A172 (cell line): ENCODE measurements at places on chromosomes 3 and 15.

- DNase-seq, result no peak
Observed at GRCh38 chr3:40766396-40766795, 241.6 kb downstream of the ZNF621 start.

GRCh38 chr3:189739378-189739777 is 108.2 kb downstream of the TP63 start:
- no peak for DNase-seq

- no peak for DNase-seq
Observed at GRCh38 chr15:60529332-60529731, 50.4 kb upstream of the ICE2 start.

DNA sequence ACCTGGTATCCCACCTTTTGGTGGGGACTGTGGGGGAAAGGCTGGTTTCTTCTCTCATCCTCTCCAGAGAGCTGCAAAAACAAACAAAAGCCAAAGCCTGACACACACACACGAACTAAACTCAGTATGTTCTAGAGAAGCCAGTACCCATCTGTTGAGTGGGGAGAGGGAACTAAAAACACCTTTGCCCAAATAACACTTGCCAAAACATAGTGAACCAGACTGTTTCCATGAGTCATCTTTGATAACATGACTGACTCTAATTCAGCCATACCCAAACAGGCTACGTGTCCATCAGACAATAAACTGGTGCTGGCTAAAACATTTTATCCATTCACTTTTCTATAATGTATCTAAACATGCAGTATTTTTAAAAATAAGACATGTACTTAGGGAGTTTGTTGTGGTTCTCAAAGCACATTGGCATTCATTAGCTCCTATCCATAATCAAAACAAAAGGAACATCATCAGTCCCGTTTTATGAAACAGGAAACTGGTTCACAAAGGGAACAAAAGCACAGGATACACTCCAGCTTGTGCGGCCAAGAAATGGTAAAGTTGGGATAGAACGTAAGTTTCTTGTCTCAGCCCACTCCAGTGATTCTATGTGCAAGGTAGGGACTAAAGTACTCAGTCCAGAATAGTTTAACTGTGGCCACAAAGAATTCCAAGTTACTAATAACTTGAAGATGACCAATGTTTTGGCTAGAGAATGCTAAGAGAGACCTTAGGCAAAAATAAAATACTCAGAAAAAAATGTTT is 16.1 kb downstream of the LYSMD2 start:
- DNase-seq, result no peak

DNA sequence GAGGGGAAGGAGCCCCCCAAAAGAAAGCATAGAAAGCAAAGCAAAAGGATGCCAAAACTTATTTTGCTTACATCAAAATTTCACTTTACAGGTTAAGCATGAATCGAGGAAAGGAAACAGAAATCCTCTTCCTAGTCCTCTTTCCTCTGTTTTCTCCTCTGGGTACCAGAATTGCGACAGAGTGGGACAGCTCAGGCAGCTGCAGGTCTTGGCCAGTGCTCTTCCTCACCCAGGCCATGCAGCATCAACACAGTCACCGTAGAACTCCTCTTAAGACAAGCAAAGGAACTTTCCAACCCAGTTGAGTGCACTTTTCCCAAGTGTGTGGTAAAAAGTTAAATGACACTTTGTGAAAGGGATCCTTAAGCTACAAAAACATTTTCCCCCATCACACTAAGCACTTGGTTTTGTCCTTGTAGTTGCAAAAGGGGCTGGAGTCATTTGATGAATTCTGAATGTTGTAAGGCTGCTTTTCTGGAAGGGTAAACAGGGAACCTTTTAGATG is 45.9 kb upstream of the MEX3B start:
- DNase-seq, result no peak

DNA sequence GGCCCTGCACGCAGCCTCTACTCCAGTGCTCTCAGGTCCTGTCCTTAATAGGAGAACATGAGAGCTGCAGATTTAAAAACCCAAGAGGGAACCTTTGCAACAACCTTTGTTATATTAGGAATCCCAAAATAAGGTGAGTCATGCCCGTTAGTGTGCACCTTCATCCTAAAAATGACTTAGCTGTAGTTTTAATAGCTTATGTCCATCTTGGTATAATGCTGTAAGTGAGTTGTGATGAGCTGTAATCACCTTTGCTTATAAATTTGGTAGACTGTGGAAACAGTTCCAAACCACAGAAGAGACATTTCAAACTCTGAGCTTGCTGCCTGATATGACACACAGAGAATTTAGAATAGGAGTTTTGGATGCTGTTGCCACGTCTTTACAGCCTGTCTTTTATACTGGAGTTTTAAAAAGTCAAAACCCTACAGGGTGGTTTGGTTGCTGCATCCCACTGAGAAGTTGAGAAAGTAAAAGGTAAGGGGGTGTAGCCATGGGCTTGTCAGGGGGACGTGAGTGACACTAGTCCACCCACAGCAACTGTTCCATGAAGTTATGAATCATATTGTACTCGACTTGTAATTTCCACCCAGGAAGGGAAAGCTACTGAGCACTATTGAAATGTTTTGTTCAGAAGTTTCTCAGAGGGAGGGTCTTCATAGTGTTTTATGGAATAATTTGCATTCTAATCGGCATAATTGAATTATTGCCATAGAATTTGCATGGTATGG is 27.4 kb upstream of the CD47 start:
- DNase-seq, result no peak

GRCh38 chr3:9192248-9193025 is 57.0 kb downstream of the SRGAP3 start:
- DNase-seq, result no peak
